ENCODE measurements at places on chromosomes 11 and 22.

DNA sequence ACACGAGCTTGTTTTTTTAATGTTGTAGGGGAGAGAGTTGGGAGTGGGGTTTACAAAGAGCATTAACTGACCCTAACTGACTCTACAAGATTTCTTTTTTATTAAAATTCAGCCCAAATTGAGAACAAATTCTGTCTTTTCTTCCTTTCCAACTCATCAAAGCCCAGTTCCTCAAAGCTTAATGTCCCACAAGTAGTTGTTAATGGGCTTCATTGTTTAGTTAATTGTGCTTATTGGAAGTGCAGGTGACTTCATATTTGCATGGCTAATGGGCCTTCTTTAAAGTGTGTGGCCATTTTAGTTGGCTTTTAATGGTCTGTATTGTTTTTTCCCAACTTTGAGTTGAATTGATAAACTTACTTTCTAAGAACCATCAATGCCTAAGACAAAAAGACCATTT lies 39.8 kb downstream of the MPPED2 start:
- no peak for DNase-seq

DNA sequence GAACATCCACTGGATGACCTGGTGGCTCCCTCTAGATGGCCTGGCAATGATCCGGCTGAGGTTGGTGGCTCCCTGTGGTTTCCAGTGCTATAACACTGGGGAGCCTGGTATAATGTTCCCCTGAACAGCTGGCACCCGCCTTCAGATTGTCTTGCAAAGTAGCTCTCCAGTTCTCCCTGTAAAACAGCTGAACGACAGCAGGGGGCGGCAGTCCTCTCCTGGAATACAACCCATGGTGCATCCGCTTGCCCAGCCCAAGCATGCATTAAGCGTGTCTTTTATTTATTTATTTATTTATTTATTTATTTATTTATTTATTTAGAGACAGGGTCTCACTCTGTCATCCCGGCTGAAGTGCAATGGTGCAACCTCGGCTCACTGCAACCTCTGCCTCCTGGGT lies 258.9 kb downstream of the BUD13 start:
- DNase-seq = no peak

DNA sequence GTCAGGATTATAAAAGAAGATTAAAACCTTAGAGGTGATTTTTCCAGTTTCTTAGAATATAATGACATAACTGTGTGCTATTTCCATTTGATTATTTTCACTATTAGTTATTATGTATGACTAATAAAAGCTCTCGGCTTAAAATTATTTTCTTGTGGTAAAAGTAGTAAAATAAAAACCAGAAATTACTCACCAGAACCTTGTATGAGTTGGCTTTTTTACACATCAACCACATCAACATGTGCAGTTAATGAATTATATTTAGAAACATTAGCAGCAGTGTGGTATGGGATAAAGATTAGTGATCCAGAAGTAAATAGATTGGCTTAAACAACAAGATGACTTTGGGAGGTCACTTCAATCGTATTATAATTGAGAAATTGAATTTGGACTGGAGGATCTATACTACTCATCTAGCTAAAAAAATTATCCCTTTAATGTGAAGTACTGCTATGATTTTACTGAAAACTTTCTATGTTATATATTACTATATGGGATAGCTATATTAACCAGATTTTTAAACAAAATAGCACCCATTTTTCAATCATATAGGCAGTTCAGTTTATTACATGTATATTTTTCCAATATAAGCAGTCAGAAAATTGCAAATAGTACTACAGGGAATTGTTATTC lies 2.8 kb upstream of the BCO2 start:
- no peak for DNase-seq

DNA sequence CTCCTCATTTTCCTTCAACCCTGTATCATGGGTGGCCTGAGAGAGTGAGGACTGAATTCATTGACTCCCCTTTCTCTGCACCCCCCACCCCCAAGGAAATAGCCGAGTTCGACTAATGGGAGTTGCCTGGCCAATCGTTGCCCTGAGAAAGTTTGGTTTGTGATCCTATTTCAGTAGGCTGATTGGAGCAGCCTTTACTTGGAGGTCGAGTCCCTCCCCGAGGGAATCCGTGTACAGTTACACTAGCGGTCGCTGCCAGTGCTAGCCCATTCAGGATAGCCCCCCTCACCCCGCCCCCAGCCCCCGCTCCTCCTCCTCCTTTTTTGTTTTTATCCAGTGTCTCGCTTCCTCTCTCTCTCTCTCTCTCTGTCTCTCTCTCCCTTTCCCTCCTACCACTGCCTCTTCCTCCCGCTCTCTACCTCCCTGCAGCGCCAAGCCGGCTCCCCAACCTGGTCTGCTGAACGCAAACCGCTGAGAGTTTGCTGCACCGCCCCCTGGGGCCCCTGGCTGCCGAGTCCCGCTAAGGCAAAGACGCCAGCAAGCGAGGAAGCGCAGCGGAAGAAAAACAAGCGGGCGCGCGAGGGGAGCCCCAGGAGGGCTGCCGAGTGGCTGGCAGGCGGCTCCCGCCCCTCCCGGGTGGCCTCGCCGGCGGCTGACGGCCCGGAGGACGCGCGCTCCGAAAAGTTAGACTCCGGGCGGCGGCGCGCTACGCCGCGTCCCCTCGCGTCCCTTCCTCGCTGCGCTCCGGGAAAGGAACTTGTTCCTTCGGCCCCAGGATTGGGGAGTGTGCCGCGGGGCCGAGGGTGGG lies at the start of gene GRAMD1B:
GRAMD1B (plus strand) TSS at position 357 of the 808 bp plus-strand sequence. CDS start 524 bp downstream, outside the sequence.
- DNase-seq = peak; percentile 91

- DNase-seq = no peak
Measured at GRCh38 chr11:27452147-27452546, 20.4 kb downstream of the LGR4 start.

GRCh38 chr22:39894554-39895092 lies 1.1 kb upstream of the ENTHD1 start:
- no peak for DNase-seq

- DNase-seq = no peak
Measured at GRCh38 chr11:93525601-93526345, 17.4 kb downstream of the SMCO4 start.

- no peak for DNase-seq
Measured at GRCh38 chr22:47294576-47294975, 532.1 kb downstream of the TBC1D22A start.

DNA sequence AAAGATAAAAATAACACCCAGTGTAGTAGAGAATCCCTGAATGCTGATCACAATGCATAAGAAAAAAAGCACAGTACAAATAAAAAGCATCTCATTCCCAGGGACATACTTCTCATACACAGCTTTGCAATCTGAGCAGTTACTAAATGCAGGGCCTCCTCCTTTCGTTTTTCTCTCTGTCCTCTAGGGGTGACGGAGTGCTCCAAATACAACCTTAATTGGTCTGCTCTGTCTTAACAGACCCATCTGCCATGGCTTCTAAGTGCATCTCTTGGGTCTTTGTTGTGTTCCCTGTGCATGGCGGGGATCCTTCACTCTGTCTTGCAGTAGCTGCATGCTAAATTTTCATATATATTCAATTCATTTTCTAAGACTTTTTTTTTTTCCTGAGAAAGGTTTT lies 1114.2 kb upstream of the RAG2 start:
- DNase-seq = no peak

DNA sequence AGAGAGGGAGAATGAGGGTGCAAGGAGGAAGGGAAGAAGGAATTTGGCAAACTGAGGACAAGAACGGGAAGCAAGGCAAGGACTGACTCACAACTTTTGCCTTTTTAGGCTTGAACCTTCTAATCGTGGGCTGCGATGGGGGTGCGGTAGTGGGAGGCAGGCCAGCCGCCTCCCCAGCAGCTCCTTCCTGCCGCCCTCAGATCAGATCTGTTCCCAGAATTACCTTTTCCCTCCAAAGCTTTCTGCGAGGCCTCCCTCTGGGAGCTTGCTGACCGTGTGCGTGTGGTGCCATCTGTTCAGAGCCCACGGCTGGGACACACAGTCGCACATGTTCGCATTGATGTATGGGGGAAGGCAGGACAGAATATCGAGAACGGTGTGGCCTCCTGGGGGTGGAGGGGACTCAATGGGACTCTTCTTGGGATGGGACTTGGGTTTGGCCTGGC lies 86.9 kb upstream of the PARVA start:
- DNase-seq = no peak

- no peak for DNase-seq
Measured at GRCh38 chr11:106276126-106276525, 198.7 kb downstream of the AASDHPPT start.

- no peak for DNase-seq
Measured at GRCh38 chr11:1766719-1767398, 3.1 kb upstream of the CTSD start.

DNA sequence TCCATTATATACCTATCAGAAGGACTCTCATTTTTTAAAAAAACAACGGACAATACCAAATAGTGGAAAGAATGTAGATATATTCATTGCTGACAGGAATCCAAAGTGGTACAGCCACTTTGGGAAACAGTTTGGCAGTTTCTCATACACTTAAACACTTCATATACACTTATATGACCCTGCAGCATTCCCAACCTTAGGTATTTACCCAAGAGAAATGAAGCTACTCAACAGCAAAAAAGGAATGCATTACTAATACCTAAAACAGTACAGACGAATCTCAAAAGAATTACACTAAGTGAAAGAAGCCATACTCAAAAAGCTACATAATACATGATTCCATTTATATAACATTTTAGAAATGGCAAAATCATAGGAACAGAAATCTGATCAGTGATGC lies 51.5 kb downstream of the RBFOX2 start:
- DNase-seq = no peak

DNA sequence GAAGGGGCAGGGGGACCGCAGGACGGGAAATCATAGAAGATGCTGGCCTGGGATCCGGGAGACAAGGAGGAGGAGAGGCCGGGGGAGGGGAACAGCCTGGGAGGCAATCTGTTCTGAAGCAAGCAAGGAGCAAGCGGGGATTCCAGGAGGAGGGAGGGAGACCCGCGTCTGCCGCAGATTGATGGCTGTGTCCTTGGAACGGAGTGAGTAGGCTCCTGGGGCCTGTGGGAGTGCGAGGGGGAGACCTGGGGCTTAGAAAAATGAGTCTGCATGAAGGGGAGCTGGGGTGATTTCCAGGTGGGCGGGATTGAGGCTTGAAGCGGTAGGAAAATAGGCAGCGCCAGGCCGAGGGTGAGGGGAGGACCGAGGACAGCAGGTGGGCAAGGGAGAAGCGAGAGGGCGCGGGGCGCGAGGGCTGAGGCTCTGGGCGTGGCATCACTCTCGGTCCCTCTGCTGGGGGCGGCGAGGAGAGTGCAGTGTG lies 1.6 kb upstream of the LRRC55 start:
- no peak for DNase-seq

DNA sequence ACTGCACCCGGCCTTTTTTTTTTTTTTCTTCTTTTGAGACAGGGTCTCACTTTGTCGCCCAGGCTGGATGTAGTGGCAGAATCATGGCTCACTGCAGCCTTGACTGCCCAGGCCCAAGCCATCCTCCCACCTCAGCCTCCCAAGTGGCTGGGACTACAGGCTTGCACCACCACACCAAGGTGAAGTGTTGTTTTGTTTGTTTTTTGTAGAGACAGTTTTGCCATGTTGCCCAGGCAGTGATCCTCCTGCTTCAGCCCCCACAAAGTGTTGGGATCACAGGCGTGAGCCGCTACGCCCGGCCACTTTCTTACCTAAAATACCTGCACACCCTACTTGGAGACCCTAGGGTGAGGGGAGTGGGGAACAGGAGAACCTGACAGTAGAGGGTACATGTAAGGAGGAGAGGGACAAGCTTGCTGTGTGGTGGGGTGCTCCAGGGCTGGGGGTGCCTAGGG lies 4.5 kb upstream of the AIFM3 start:
- no peak for DNase-seq

DNA sequence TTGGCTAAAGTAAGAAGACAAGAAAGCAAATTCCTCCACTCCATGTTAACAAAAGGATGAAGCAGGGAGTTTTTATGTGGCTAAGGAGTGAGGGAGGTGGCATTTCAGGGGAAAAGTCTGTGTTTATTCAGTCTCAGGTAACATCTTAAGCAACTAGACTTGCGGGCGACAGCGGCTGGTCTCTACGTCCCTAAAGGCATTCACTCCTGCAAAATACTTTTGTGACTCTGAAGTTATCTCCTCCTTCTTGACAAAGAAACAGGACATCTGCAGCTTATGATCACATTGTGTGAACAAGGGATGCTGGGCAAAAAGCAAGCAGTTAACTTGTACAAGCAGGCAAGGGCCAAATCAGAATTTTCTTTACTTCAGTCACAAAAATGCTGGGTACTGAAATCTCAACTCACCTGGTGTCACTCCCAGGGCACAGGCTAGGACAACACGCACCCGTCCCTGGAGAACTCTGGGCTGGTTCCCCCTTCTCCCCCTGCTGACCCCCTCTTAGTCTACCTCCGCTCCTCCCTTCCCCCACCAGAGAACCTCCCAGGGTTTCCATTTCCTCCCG lies 38.3 kb downstream of the IGLL5 start:
- no peak for DNase-seq

DNA sequence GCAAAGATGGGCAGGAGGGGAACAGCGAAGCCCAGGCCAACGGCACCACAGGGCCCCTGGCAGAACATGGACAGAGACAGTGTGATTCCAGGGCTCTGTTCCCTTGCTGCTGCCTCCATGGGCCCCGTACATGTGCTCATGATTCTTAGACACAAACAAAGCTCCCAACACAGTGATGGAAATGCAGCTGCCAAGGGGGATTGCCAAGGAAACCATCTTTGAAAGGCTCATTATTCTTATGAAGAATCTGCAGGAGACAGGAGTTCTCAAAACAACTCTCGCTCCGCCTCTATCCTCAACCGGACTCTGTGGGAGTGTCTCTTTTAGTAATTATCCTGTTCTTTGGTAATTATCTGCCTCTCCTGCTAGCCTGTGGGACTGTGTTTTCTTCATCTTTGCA lies 32.2 kb downstream of the SERPINH1 start:
- no peak for DNase-seq

DNA sequence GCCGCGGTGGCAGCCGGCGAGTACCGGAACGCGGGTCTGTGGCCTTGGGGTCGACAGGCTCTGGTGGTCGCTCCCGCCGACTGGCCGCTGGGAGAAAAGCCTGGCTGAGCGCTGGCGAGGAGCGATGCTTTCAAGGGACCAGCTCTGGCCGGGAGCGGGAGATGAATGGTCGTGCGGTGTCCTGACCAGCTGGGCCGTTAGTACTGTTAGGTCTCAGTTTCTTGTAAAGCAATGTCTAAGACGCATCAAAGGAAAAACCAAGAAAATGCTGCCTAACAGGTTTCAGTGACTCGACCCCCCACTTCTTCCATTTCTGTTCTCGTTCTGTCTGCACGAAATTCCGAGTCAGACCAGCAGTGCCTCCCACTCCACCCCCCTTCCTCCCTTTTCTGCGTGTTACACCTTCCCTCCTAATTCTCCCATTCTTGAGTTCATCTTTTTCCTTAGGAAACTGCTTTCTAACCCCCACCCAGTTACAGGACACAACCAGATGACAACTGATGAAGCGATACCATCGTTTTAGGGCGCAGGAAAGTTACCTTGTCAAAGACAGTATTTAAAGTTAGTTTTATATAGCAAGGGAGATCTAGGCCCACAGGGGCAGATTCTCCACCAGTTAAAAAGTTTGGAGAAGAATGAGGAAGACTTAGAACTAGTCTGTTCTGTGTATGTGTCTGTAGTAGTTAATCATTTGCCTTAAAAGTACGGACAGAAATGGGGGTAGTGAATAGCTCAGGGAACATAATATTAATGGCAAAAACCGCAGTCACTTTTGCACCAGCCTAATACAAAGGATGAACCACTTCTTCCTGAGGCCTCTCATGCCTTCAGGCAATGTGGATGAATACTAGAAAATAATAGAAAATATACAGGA lies 1.0 kb downstream of the CUL5 start:
- no peak for DNase-seq

- DNase-seq = no peak
Measured at GRCh38 chr11:70174547-70175235, 28.4 kb upstream of the FADD start.

GRCh38 chr22:29987137-29987536 lies 93.1 kb upstream of the HORMAD2 start:
- no peak for DNase-seq
